ENCODE measurements at places on chromosomes 6 and 20.

- no peak for DNase-seq
These were observed 601.2 kb upstream of the ARID1B start for GRCh38 chr6:156175971-156176421.

DNA sequence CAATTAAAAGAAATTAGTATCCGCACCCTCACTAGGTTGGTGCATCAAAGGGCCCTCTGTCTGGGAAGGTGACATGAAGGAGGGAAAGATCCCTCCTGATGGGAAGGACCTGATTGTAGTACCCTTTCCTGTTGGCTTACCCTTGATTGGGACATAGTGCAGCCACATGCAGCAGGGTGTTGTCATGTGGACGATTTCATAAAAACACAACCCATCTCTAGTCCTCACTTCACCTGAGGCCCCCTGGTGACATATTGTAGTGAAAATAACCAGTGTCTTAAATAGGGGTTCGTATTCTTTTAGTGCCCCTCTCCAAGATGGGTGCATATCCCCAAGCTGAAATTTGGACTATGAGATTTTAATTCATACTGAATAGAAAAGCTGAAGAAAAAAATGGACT, 97.3 kb downstream of the SLX4IP start:
- no peak for DNase-seq

DNA sequence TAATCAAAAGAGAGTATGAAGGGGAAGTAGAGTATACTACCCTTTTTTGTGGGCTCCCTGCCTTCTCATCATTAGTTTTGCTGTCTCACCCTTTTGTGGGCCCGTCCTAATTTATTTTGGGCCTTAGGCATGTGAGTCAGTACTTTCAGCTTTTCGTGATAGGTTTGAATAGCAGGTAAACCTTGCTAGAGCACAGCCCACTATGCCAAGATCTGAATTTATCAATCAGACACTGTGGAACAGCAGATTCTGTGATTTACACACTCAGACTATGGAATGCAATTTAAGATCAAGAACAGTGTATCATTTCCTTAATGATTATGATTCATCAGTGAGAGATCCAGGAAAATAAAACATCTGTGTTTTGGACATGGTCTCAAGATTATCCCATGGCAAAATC, 1117.1 kb downstream of the KHDRBS2 start:
- DNase-seq: no peak

GRCh38 chr6:115839583-115840181, 221.0 kb downstream of the FRK start:
- DNase-seq: no peak

GRCh38 chr6:30508890-30509736, 19.8 kb downstream of the HLA-E start:
- DNase-seq: no peak

DNA sequence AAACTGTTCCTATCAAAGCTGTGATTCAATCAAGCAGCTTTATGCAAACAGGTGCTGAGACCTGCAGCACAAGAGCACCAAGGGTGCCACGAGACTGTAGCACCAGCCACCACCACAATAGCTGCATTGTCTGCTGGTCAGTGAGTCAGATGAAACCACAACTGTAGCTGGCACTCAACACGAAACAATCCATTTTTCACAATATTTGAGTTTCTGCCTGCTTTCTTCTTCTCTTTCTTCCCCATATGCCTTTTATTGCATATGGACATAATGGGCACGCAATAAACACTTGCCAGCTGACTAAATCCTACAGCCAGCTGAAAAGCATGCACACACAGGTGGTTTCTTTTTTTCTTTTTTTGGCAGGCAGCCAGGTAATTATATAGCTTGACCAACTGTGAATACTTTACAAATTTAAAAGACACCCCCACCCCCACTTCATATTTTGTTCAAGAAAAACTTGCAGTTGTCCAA, 16.6 kb downstream of the SLC2A12 start:
- peak; percentile 61 for DNase-seq

DNA sequence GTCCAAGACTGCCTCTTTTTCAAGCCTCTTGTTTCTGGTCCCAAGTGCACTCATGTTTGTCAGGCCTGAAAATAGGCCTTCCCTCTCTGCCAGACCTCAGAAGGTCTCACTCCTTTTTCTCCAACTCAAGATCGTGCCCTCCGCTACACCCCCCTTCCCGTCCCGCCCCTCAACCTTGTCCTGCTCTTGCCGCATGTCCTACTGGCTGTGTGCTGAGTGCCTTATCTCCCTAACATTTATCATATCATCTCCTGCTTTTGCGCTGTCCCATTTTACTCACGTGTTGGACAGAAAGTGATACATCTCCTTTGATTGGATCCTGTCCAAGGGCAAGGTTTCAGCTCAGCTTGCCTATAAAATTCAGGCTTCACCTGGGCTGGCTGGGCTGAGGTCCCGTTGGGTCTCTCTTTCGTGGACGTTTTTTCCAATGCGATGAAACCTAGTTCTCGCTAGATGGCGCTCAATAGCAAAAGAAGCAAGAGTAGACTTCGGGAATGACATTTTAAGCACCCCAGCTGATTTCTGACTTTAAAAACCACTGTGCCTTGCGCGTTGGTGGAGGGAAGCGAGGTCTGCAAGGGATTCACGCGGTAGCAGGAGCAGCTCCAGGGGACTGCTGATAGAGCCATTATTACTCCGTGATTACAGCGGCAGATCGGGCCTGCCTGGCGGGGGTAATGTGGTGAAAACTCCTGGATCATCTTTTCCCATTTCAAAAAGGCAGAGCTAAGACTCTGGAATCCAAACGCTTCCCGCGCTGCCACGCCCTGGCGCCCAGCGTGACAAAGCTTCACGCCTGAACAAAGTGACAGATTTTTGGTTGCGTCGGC, 137.6 kb downstream of the IMPG1 start:
- DNase-seq: peak; percentile 44

GRCh38 chr6:113901482-113901881, 44.3 kb downstream of the MARCKS start:
- peak; percentile 25 for DNase-seq

- no peak for DNase-seq
These were observed 56.4 kb downstream of the NDUFAF5 start for GRCh38 chr20:13841206-13841605.

DNA sequence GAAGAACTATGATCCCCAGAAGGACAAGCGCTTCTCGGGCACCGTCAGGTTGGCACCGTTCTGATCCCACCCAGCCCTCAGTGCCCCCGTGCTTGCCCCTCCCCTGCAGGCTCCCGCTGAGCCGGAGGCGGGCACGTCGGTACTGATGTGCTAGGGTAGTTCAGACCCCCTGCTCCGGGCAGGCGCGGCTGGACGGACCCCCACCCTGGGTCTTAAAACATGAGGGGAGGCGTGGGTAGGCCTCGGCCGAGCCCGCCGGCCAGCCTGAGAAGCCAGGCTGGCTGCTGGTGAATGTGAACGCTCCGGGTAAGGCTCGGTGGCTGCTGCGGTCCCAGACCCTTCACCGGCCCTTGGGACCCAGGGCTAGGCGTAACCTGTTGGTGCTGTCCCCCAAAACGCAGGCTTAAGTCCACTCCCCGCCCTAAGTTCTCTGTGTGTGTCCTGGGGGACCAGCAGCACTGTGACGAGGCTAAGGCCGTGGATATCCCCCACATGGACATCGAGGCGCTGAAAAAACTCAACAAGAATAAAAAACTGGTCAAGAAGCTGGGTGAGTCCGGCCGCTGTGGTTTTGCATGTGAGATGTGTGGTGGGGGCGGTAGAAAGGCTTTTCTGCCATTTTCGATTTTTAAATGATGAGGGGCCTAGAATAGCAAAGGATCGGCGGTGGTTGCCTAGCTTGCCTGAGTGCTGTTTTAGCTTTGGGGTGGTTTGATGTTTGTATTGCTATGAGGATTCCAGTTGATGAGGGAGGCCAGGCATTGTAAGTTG, 964 bp downstream of the RPL10A start:
- no peak for DNase-seq

- DNase-seq: no peak
These were observed 118.3 kb downstream of the PSMB1 start for GRCh38 chr6:170434821-170435155.

GRCh38 chr6:118206221-118206620, 299.2 kb downstream of the SLC35F1 start:
- DNase-seq: no peak

DNA sequence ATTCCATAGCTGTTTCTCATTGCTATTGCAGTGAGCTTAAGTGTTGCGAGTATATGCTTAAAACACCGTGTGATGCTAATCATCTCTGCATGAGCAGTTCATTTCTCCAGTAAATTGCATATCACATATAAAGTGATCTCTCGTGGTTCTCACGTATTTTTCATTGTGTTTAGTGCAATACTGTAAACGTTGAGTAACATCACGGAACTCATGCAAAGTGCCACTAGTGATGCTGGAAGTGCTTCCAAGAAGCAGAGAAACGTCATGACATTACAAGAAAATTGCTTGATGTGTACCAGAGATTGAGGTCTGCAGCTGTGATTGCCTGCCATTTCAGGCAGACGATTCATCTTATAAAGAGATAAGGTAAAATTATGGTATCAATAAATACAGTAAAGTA, 830.4 kb downstream of the GRIK2 start:
- no peak for DNase-seq

DNA sequence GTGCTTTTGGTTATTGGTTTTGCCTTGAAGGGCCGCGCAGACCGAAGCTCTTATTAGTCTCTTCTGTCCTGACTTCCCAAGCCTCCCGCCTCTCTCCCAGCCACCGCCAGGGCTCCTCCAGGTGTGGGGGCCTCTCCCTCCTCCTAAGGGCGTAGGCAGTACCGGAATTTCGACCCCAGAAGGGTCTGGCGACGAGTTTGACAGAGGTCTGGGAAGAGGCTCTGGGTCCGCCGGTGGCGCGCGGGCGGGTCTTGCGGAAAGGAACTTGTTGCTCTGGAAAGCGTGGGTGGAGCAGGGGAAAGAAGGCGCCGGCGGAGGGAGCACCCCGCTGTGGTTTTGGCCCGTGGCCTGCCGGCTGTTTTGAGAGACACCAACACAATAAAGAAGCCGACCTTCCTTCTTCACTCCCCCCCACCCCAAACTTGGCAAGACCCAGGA, 1.8 kb downstream of the PCSK2 start:
- no peak for DNase-seq

DNA sequence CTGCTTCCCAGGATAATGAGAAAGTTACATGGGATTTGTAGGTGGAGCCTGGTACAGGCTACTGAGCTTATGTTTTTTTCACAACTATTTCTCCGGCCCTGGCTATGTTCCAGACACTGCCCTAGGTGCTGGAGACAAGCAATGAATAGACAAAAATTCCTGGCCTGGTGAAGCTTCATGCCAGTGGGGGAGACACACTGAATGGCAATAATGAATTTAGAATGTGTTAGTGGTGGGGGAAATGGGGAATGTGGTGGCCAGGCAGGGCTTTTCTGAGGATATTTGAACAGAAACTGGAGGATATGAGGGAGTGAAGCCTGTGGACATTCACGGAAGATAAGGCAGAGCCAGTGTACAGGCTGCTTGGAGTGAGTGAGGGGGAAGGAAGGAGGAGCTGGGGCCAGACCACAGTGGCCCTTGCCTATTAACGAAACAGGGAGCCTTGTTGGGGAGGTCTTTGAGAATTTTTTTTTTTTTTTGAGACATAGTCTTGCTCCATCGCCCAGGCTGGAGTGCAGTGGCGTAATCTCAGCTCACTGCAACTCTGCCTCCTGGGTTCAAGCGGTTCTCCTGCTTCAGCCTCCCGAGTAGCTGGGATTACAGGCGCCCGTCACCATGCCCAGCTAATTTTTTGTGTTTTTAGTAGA, 6.6 kb downstream of the FOXS1 start:
- DNase-seq: no peak

- no peak for DNase-seq
These were observed 64.8 kb upstream of the KIF25 start for GRCh38 chr6:167932468-167933276.

- no peak for DNase-seq
These were observed 15.0 kb downstream of the GRM4 start for GRCh38 chr6:34130862-34131261.

- DNase-seq: no peak
These were observed 930 bp upstream of the RRAGD start for GRCh38 chr6:89413006-89413400.

DNA sequence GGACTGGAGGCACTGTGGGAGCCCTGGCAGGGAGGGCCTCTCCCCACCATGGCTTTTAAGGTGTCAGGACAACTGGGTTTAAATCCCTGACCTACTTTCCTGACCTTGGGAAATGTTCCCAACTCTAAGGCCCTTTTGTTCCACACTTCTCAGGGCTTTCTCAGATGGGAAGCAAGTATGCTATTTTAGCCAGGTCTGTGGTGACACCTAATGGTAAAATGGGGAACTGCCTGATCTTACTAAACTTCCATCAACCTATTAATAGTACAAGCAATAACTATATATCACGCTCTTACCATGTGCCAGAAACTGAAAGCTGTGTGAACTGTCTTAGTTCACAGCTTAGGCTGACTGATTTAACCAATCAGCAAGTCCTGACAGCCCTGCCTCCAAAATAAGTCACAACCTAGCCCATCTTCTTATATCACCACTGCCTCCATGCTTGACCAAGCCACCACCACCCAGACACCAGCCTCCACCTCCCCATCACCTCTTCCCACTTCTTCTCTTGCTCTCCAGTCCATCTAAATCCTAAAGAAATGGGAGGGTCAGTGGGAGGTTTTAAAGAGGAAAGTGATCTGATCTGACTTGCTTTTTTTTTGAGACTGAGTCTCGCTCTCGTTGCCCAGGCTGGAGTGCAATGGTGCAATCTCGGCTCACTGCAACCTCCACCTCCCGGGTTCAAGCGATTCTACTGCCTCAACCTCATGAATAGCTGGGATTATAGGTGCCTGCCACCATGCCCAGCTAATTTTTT, 6.9 kb upstream of the BLCAP start:
- DNase-seq: no peak

DNA sequence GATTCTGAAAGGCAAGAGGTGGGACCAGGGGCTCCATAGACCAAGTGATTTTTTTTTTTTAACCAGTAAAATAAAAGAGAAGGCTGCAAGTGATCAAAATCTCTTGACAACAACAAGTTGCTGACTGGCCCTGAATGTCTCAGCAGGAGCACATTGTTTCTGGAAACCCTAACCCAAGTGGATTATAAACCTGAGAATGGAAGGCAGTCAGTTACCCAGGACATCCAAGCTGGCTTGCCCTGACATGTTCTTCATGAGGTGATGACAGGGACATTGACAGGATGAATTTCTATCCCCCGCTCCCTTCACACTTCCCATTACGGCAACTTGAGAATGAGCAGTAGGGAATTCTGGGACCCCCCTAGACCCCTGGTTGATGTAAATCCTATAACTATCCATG, 49.6 kb upstream of the RIPOR2 start:
- DNase-seq: no peak

DNA sequence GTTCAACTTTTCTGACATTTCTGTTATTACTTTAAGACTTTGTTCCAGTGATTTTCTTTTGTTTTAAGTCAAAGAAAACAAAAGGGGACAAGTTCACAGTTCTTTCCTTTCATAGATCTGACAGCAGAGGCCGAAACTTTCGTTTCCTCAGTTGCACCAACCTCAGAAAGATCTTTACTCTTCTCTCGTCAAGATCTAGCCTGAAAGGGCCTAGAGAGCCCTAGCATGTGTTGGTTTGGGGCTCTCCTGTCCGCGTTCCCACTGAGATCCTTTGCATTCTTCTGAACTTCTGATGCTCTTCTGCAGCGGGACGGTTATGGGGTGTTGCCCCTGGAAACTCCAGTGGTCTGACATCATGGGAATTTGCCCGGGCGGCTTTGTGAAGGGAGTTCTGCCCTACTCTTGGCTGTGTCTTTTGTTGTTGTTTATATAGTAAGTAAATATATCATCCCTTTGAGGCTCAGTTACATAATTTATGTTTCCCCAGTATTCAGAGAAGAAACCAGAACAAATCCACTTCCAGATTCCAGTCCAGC, 129.1 kb downstream of the SASH1 start:
- peak; percentile 26 for DNase-seq

Data from skeletal muscle cell (primary cell).